ENCODE measurements at places on chromosomes 5 and 9.

DNA sequence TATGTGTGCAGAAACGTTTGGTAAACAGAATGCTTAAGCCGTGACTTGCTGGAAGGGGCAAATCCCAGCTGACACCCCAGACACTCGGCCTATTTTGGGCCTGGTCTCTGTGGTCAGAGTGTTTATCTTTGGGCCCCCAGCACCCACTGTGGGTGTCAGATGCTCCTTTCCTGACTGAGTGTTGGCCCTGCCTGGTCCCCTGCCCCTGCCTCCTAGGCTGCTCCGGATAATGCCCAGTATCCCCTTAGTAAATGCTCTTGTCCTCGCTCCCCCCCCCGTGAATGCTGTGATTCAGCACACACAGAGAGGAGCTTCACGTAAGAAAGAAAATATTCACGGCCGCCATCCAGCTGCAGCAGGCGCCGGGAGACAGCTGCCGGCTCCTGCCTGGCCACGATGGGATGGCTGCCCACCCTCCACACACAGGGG lies 11.3 kb upstream of the ANGPTL2 start:
- H3K4me1 ChIP-seq = peaks cover 37% of the 10 kb centered on the region
- H3K4me3 ChIP-seq = no peak overlapping the region
- H3K27ac ChIP-seq = 0 out of 2 replicates have a peak overlapping the region, but pooled peaks have one; percentile 17

DNA sequence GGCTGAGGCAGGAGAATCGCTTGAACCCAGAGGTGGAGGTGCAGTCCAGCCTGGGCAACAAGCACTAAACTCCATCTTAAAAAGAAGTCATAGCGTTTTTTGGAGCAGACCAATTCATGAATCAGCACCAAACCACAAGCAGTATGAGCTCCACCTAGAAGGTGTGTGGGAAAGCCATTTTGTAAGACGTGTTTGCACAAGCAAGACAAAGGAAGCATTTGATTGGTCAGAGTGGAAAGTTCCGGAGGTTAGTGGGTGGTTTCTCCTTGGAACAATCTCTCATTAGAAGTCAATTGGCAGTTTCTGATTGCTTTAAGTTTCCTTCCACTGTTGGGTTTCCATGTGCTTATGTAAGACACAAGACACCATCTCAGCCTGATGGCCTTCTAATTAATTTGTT lies 5.0 kb downstream of the SRD5A1 start:
- H3K4me1 ChIP-seq = peaks cover 6% of the 10 kb centered on the region
- no peak overlapping the region for H3K4me3 ChIP-seq
- DNase-seq = no peak

GRCh38 chr5:147939431-147940114 lies 33.2 kb upstream of the C5orf46 start:
- no peak for DNase-seq
- H3K27me3 ChIP-seq = no peaks in the 10 kb centered on the region
- H3K4me1 ChIP-seq = 0 out of 2 replicates have a peak, but pooled peaks cover 5% of the 10 kb centered on the region
- no peak overlapping the region for H3K27ac ChIP-seq

- H3K4me3 ChIP-seq = no peak overlapping the region
- no peaks in the 10 kb centered on the region for H3K27me3 ChIP-seq
- peaks cover 7% of the 10 kb centered on the region for H3K4me1 ChIP-seq
- no peak overlapping the region for H3K27ac ChIP-seq
- H3K36me3 ChIP-seq = peaks cover 10% of the 10 kb centered on the region
Observed at GRCh38 chr5:147957901-147958300, 51.6 kb upstream of the C5orf46 start.

GRCh38 chr5:26740182-26740581 lies 298.2 kb downstream of the CDH9 start:
- H3K4me1 ChIP-seq = no peaks in the 10 kb centered on the region
- H3K36me3 ChIP-seq = peaks cover 3% of the 10 kb centered on the region
- no peak overlapping the region for H3K27ac ChIP-seq
- H3K27me3 ChIP-seq = no peaks in the 10 kb centered on the region
- H3K4me3 ChIP-seq = no peak overlapping the region
